SW480 (cell line): ENCODE measurements at places on chromosomes 4 and X.

- no peak for DNase-seq
These were observed 101.0 kb downstream of the ADGRA3 start for GRCh38 chr4:22414833-22415232.

DNA sequence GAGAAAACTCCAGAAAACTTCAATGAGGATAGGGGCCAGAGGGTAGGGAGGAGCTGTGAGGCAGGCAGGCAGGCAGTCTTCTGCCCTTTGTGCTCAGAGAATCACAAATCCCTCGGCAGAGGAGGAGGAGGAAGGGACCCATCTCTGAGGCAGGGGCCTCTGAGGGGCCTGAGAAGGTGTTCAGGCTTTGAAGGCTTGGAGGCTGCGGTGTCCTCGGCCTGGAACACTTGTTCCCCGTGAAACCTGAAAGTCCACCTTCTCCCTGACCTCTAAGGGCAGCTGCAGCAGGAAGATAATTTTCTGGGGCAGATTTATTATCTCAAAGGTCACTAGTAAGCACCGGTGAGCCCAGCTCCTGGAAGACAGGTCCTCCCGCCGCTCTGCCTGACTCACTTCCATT is 200.3 kb upstream of the BCOR start:
- no peak for DNase-seq

DNA sequence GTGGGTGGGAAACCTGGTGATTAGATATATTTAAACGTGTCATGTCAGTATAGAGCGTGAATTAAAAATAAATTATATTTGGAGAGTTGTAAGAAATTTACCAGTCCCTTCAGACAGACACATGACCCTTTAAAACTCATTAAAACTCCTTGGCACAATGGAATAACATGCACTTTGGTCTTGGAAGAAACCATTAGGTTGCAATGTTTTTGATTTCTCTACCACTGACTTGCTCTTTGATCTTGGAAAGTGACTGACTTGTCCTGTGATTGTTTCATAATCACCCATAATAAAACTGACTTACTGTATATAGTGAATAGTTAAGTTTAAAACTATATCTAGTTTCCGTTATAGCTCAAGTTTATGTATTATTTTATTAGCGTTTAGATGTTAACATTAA is 35.8 kb downstream of the FHL1 start:
- no peak for DNase-seq

- DNase-seq, result no peak
These were observed 18.0 kb downstream of the DOK7 start for GRCh38 chr4:3481113-3481531.

GRCh38 chr4:95059663-95060062 is 301.9 kb downstream of the BMPR1B start:
- DNase-seq, result no peak

- DNase-seq, result peak; percentile 91
These were observed 191.4 kb downstream of the SPRY1 start for GRCh38 chr4:123587983-123588494.

DNA sequence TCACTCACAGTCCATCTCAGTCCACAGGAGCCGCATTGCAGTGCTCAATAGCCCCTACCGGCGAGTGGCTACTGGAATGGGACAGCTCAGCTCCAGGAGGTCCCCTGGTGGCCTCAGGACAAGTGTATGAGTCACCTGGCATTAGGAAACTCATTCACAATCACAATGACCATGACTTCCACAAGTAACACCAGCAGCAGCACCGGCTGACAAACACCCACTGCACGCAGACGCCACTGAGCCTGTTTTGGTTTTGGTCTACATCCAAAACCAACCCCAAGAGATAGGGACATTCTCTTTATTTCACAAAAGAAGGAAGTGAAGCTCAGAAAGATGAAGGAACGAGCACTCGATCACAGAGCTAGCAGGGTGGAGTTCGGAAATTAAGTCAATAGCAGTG is 8.1 kb downstream of the JAKMIP1 start:
- DNase-seq, result no peak

DNA sequence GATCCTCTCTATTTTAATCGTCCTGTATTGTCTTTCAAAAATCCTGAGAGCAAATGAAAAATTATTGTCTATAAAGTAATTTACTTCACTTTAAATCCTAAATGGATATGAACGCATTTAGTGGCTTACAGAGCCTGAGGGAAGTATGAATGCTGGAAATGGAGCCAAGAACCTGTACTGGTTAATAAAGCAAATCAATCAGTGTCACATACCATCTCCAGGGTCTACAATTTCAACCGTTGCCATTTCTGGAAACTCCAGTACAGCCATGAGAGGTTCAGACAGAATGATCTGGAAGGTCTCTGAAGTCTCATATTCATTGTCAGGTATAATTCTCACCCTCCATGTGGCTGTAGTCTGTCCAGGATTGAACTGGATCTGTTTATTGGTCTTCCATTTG is 76.6 kb downstream of the FREM3 start:
- DNase-seq, result no peak

DNA sequence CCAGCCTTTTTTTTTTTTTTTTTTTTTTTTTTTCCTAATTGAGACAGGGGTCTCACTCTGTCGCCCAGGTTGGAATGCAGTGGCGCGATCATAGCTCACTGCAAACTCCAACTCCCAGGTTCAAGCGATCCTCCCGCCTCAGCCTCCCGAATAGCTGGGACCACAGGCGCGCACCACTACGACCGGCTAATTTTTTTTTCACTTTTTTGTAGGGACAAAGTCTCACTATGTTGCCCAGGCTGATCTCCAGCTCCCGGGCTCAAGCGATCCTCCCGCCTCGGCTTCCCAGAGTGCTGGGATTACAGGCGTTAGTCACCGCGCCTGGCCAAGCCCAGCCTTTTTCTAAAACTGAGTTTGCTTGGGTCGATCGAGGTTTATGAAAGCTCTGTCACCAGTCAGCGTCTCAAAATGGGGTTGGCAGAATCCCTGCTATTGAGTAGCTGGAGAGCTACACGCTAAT is 1.3 kb upstream of the OTUD5 start:
- DNase-seq, result peak; percentile 35

- no peak for DNase-seq
These were observed 68.8 kb downstream of the FAM47C start for GRCh38 chrX:37076983-37077382.

DNA sequence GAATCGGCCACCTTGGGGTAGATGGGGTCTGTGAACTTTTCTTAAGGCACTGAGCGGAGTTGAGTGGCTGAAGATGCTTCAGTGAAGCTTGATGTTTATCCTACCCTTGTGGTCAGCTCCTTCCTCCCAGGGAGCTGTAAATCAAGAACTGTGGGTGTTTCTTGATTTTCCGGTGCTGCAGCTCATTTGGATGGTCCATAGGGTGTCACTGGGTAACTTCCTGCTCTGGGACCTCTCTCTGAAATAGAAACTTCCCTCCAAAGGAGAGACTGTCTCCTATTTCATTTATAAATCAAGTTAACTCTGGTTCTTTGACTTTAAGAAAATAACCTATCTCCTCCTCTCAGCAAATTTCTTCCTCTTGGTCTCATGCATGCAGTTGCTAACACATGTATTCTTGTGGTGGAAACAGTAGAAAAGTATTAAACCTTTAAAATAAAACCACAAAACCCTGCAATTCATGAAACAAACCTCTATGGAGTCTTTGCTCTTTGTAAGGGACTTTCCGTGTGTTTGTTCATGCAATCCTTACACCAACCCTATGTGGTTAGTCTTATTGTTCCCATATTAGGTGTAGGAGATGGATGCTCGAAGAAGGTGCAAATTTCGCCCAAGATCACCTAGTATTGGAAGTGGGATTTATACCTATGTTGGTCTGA is 110.3 kb downstream of the SHROOM3 start:
- DNase-seq, result no peak

GRCh38 chrX:28997706-28998463 is 410.6 kb downstream of the IL1RAPL1 start:
- DNase-seq, result no peak

DNA sequence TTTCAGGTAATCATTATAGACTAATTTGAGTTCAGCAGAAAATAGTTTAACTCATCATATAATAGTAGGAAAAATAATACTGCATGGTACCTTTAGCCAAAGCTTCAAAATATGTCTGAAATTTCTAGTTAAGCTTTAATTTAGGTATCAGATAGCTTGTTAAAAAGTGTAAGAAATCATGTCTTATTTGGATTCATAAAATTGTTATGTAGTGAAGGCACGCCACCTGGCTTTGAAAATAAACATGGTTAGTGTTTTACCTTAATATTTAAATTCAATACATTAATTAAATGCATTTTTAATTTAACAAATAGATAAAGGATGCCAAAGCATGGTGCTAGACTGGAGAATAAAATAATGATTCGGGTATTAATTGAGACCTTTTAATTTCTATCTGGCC is 211.4 kb downstream of the FSTL5 start:
- no peak for DNase-seq

- no peak for DNase-seq
These were observed 102.1 kb upstream of the SCML1 start for GRCh38 chrX:17635231-17635630.

- DNase-seq, result no peak
These were observed 260.7 kb upstream of the GIMD1 start for GRCh38 chr4:106629268-106629625.

DNA sequence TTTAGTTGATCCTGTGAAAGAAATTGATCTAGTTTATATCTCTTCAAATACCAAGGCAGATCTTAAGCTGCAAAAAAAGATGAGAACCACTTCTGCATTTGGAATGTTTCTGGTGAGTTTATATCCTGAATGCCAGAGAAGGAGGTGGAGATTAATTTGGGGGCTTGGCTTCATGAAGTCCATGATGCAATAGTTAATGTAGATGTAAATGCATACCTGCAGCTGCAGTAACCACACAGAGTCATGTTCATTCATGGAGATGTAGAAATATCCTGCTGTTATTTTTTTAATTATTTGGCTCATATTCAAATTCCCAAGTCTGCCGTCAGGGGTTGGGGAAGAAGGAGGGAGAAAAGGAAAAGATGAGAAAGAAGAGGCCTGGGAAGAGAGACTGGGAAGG is at the start of gene SULT1E1:
Gene SULT1E1 (minus strand): TSS at position 94 of the 400 bp plus-strand sequence. CDS start 2,501 bp downstream, outside the sequence.
- peak; percentile 23 for DNase-seq

DNA sequence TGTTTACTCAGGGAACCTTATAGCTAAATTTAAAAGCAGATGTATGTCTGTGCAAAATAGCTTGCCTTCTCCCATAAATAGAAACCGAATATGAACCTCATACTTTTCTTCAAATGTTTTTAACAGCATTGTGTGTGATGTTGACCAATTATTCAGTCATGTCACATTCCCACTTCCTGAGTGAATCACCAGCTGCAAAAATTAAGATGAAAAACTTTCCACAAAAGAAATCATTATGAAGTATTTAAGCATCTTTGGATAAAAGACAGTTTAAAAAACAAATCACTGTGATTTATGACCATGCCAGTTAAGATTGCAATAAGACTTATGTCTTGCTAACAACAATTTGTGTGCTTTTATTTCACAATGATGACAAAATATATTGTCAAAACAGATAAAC is 220.1 kb downstream of the PDGFC start:
- DNase-seq, result no peak

DNA sequence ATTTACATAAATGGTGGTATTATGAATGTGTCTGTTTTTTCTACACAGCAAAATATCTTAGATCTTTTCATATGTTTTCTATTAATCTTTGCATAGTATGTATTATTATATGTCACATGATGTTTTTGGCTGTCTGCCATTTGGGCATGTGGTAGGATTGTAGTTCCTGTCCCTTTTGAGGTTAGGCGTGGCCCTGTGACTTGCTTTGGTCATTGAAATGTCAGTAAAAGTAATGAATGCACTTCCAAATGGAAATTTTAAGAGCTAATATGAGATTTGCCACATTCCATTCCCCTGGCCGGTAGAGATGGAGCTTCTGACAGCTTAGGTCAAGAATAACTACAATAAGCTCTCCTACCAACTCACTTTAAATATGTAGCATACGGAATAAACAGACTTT is 45.1 kb downstream of the JADE3 start:
- peak; percentile 30 for DNase-seq

DNA sequence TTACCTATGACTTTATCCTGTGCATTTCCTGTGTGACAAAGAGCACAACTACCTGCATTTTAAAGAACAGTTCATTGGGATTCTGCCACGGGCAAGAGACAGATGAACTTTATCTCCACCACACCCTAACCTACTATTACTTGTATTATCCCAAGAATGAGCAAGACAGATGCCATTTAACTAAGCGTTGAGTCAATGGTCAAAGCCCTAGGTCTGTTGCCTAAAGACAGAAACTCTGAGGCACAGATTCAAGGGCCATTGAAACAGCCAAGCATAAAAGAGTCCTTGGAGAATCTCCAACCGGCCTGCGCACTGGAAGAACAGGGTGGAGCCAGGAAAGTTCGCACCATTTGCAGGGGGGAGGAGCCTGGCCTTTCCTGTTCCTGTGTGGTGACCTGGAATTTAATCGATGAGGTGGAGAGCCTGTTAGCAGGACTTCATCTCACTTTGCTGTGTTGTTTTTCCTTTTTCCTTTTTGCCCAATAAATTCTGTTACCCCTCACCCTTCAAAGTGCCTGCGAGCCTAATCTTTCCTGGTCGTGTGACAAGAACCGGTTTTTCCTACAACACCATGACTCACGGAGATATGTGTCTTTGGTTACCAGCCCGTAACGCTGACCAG is 146.4 kb upstream of the DIAPH2 start:
- no peak for DNase-seq

DNA sequence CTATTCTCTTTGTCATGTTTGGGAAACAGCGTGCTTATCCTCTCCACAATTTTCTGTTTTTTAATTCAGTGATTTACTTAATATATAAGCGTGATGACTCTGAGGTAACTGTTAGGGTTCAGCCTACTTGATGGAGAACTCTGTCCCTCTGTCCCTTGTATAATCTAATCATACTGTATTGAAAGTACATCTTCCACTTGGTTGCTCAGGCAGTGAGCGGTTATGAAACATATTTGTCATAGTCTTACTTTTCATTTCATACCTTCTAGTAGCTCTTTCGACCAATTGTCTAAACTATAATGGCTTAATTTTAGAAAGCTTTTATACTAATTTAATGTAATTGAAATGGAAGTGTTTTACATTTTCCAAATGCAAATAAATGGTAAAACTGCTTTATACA is 469.0 kb downstream of the TLL1 start:
- no peak for DNase-seq

DNA sequence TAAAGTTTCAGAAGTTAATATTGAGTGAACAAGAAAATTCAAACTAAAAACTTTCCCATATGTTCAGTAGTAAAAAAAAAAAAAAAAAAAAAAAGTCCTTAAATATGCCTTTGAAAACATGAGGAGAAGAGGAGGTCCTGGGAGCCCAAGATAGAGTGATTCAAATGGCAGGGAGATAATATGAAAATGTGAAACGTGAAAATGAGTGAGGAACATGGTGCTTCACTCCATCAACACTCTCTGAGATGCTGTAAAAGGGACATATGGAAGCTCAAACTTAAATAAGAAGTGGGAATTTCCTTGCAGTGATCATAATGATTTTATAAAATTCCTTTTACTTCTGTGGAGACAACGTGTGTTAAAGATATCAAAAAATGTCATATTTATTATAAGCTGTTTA is 423.9 kb downstream of the PABPC4L start:
- no peak for DNase-seq

- DNase-seq, result no peak
These were observed 147.3 kb downstream of the GRIA3 start for GRCh38 chrX:123331349-123331748.

GRCh38 chr4:121272526-121272925 is 108.3 kb downstream of the QRFPR start:
- peak; percentile 33 for DNase-seq

GRCh38 chr4:81751531-81752289 is 280.0 kb upstream of the RASGEF1B start:
- DNase-seq, result no peak

GRCh38 chrX:2610246-2611170 is 80.6 kb upstream of the CD99 start:
- no peak for DNase-seq

- peak; percentile 36 for DNase-seq
These were observed 111.3 kb downstream of the ARHGAP10 start for GRCh38 chr4:147843162-147843561.

- peak; percentile 61 for DNase-seq
These were observed 5.0 kb downstream of the TACC3 start for GRCh38 chr4:1726146-1726934.
